ENCODE measurements at places on chromosomes 16 and 17. TPM values are rescaled to one million over a fixed set of nuclear protein-coding genes. Genes with fewer than 3 reads are reported as not detected.

The KCNAB3 gene
- 0.39 TPM for total RNA-seq

The GJD3 gene
- total RNA-seq = not detected

- no peak for DNase-seq
Observed at GRCh38 chr16:3017794-3018506, at the start of gene CLDN6. TSS of gene CLDN6 (minus strand) at chr16:3018183. CDS start at chr16:3016021, 2,162 bp downstream.

GRCh38 chr17:36544044-36544306 is 744 bp upstream of the GGNBP2 start:
- DNase-seq = peak; percentile 66

DNA sequence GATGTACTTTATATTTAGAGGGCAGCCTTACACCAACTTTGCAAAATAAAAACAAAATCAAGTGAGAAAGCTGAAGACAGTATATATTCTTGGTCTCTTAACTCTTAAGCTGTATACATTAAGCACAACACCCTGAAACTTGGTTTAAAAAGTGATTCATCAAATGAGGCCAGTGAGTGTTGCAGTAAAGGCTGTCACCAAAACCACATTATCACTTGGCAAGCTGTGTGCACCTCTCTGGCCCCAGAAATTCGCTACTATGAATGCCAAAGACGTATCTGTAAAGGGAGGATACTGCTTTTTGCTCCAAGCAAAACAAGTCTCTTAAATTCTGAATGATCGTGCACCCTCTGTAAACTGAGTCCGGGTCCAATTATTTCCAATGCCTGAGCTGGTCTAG is 163.9 kb downstream of the ZFHX3 start:
- DNase-seq = no peak

DNA sequence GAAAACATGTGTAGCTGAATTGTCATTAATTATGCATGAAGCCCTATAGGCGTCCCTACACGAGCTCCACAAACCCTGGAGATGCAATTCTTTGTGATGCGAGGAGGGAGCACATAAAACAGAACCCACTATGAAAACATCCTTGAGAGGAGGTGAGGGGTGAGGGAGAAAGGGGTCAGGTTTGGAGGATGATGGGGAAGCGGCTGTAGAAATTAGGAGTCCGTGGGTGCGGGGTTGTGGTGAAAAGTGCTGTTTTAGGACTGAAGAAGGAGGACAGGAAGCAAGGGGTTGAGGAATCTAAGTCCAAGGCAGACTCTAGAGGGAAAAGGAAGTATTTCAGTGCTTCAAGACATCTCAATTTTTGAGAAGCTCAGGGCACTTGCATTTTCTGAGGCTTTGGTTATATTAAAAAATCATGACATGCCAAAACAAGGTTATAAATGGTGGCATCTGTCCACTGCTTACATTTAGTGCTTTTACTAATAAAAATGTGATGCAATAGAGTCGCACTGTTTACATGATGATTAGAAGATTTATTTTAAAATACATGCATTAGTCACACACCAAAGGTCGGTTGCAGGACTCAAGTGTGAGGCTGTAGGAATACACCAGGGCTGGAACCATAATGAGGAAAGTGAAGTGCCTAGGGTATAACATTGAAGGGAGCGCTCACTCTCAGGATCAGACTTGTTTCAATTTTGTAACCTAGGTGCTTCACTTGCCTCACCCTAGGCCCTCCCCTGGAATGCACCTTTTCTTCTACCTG is 379.5 kb downstream of the HS3ST4 start:
- DNase-seq = no peak

- DNase-seq = no peak
Observed at GRCh38 chr17:50620237-50620636, 14.4 kb upstream of the ABCC3 start.

DNA sequence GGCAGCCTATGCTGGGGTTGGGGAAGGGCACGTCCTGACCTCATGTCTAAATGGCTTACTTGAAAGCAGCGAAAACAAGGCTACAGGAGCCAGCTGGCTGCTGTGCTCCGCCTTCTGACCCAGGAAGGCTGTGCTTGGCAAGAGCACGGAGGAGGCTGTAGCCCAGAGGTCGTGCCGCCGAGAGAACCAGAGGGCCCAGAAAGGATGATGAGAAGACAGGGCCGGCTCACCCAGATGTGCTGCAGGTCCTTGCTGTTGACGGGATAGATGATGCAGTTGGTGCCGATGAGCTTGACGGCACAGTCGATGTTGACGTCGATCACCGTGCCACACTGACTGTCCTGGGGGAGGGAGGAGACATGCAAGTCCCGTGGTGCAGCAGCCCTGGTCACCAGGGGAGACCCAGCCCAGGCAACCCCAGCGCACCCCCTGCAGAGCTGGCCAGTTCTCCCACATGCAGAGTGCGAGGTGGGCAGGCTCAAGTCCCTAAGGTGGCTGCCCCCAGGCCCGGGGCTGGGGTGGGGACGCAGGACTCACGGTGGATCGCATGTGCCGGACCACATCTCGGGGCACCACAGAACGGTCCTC is 20.7 kb downstream of the SPHK1 start:
- peak; percentile 70 for DNase-seq

GRCh38 chr16:11556945-11557720 is 29.6 kb downstream of the LITAF start:
- DNase-seq = no peak

DNA sequence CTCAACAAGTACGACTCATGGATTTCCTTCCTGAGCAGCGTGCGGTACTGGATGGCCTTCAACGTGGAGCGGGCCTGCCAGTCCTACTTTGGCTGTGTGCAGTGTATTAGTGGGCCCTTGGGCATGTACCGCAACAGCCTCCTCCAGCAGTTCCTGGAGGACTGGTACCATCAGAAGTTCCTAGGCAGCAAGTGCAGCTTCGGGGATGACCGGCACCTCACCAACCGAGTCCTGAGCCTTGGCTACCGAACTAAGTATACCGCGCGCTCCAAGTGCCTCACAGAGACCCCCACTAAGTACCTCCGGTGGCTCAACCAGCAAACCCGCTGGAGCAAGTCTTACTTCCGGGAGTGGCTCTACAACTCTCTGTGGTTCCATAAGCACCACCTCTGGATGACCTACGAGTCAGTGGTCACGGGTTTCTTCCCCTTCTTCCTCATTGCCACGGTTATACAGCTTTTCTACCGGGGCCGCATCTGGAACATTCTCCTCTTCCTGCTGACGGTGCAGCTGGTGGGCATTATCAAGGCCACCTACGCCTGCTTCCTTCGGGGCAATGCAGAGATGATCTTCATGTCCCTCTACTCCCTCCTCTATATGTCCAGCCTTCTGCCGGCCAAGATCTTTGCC is 9.0 kb downstream of the HAS3 start:
- DNase-seq = no peak
